AG10803 (cell line): ENCODE measurements at places on chromosomes 3 and 15.

DNA sequence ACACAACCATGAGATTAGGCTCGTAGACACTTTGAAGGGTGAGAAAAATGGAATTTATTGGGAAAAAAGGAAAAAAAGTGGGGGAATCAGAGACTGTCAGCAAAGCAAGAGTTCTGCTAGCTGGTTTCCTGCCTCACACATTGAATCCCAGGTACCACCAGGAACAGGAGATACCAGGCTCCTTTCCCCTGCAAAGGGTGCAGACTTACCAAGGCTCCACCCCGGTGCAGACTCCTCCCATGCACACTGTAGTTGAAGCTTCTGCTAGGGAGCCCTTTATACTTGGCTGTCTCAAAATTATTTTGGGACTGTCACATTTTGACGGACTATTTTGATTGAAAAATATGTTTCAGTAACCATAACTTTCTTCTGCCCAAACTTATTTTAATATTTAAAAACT, 819.9 kb upstream of the GBE1 start:
- DNase-seq = no peak

DNA sequence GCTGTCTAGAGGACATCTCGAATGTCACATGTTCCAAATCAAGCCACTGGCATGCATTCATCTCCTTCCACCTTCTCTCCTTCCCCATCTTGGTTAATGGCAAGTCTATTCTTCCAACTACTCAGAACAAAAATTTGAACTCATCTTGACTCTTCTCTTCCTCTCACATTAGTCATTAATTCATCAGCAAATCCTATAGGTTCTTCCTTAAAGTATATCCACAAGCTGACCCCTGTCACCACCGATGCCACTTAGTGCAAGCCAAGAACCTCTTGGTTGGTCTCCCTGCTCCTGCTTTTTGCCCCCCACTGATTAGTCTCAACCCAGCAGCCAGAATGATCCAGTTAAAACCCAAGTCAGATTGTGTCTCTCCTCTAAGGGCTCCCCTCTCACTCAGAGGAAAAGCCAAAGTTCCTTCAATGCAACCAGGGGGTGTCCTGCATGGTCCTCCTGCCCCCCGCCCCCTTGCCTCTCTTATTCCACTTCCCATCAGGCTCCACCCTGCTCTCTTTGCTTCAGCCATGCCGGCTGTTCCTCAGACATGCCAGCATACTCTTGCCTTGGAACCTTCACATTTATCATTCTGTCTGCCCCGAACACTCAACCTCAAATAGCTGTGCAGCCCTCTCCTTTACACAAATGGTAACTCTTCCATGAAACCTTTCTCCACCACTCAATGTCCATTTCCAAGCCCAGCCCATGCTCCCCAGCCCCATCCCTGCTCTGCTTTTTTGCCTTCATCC, 1.0 kb upstream of the GALNT15 start:
- DNase-seq = no peak

- DNase-seq = no peak
Observed at GRCh38 chr3:51538115-51538458, 432 bp upstream of the RAD54L2 start.

GRCh38 chr3:36397841-36398240, 17.5 kb downstream of the STAC start:
- DNase-seq = peak; percentile 99

DNA sequence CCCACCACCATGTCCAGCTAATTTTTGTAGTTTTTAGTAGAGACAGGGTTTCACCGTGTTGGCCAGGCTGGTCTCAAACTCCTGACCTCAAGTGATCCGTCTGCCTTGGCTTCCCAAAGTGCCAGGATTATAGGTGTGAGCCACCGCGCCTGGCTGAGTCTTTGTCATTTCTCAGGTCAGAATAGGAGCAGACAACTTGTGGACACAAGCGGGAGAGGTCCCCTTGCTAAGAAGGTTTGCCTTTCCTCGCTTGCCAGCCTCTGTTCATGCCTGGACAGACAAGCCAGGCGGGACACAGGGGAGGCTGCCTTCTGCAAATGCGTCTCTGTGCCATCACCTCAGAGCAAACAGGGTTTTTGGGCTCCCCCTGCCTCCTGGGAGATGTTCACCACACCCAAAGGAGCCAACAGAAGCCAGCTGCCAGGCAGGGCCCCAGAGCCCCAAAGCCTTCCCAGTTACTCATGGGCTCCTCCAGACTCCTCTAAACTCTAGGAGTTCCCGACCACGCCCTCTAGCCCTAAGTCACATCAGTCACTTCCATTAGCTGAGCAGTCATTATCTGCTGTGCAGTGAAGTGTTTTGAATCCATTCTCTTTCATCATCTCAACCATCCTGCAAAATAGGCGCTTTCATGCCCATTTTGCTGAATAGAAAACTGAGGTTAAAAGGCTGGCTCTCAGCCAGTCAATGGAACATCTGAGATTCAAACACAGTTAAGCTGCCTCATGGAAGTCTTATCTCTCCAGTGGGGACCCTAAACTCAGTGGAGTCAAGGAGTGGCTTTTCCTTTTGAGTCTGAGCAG, 245.0 kb downstream of the UACA start:
- no peak for DNase-seq

DNA sequence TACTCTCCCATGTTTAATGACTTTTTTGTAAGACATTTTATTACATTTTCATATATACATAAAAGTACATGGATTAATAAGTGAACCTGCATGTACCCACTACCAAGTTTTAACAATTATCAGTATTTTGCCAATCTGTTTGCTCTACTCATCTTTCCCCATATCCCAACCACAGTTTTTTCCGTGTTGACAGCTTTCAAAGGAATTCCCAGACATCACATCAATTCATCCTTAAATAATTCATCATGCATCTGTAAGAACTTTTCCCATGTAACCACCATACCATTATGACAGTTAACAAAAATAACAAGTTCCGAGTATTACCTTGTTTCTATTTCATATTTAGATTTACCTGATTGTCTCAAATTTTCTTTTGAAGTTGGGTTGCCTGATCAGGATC, 436.7 kb downstream of the PDCD6IP start:
- no peak for DNase-seq

DNA sequence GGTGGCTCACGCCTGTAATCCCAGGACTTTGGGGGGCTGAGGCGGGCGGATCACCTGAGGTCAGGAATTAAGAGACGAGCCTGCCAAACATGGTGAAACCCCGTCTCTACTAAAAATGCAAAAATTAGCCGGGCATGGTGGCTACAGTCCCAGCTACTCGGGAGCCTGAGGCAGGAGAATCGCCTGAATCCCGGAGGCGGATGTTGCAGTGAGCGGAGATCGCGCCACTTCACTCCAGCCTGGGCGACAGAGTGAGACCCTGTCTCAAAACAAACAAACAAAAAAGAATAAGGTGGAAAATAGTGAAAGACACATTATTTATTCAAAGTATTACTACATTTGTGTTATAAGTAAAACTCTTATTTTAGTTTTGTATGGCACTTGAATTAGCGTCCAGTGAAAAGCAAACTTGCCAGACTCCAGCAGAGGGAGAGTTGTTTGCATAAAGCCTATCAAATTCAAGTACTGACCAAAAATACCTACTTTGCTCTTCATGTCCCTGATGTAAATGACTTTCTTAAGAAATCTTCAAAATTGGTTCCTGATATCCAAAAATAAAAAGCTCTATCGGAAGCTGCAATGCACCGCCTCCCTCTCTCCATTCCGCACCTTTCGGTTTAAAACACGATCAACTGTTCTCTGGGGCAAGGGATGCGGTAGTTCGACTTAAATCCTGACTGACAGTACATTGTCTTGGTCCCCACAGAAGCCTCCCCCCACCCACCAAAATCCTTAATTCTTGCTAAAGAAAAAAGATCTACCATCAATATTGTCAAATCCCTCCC, 1.2 kb downstream of the TRPM7 start:
- DNase-seq = no peak

DNA sequence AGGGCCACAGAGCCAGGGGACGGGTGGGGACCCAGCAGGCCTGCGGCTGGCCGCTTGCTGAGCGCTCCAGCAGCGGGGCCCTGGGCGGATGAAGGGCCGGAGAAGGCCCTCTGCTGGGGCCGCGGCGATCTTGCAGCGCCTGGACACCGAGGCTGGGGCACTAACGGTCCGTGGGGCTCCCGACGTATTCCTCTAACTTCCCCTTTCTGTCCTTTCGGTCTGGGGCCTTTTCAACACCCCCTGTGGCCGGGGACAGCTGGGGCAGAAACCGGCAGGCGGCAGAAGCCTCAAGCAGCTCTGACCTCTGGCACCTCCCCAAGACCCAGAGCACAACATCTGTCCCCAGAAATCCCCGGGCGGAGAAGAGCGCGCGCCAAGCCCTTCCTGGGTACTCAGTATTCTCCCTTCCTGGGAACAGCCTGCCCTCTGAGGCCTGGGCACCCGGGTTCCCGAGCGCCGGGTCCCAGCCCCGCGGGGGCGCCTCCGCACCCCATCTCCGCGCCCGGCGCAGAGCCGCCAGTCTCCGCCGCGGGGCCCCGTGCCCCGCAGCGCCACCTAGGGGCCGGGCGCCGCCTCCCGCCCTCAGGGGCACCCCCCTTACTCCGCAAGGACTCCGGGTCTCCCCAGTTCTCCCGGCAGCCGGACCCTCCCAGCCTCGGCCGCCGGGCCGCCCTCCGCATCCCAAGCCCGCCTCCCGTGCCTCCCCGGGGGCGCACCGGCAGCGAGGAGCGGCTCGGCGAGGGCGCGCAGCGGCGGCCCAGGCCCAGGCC, 582 bp upstream of the SLCO3A1 start:
- DNase-seq = peak; percentile 65

DNA sequence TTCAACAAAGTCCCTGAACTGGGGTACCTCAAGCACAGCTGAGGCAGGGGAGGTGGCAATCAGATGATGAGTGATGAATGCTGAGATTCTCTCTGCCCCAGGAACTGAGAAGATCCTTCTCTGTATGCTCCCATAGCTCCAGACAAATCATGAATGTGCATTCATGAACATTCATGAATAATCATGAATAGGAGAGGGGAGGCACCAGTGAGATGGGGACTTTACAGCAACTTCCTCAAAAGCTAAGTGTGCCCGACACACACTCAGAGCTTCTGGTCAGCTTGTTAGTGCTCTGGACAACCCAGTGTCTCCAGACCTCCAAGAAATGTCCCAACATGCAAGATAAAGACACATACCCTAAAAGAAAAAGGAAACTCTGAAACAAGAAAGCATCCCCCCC, 24.3 kb downstream of the LRRC2 start:
- no peak for DNase-seq

GRCh38 chr3:9135930-9136525, 113.4 kb downstream of the SRGAP3 start:
- DNase-seq = no peak

GRCh38 chr3:116048991-116049390, 396.3 kb downstream of the LSAMP start:
- no peak for DNase-seq
